Effector memory CD8-positive, alpha-beta T cell (primary cell): ENCODE measurements at places on chromosomes 1 and 21.

GRCh38 chr1:107141491-107142126 lies 770 bp downstream of the NTNG1 start:
- no peak for DNase-seq

- DNase-seq = no peak
These were observed 76.0 kb downstream of the PAPPA2 start for GRCh38 chr1:176539018-176539417.

DNA sequence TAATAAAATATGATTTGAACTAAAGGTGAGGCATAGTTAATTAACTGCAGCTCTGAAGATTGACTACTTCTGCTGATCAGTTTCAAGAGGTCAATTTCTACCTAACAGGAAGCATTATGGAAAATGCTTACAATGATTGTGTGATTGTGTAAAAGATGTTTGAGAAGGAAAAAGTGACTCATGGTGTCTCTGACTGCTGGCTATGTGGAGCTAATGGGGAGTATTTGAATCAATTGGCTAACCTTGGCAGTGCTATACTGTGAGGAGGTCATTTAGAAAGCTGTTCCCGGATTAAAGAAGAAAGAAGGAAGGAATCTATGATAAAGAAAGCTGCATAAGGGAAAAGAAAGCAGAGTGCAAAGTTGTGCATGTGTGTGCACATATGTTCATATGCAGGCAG lies 376.5 kb downstream of the ADGRL2 start:
- DNase-seq = no peak

DNA sequence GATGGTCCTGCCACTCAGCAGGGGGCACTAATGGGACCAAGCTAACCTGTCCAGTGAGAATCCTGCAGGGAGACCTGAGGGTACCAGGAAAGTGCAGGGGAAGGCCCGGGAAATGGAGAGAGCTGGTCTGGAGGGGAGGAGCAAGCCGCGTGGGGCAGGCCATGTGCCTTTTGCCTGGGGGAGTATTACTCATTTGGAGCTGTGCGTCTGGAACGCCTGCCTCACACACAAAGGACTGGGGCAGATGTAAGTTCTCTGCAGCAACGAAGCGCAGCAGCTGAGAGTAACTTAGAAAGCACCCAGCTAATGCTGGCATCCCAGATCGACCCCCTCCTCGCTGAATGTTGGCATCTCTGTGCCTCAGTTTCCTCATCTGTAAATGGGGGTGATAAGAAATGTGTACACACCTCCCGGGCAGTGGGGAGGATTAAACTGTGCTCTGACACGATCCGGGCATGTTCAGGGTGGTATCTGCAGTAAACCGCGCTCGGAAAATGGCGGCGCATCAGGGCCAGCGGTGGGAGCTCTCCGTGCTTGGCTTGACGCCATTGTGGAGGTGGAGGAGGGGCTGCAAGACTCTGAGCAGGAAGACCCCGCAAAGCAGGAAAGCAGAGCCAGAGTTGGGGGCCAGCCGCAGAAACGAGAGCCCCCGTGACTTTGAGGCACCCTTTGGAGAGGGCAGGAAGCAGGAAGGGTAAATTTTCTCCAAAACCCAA lies 212.5 kb downstream of the NPHP4 start:
- DNase-seq = no peak

- DNase-seq = no peak
These were observed 6.9 kb downstream of the STYXL2 start for GRCh38 chr1:167100730-167101129.

DNA sequence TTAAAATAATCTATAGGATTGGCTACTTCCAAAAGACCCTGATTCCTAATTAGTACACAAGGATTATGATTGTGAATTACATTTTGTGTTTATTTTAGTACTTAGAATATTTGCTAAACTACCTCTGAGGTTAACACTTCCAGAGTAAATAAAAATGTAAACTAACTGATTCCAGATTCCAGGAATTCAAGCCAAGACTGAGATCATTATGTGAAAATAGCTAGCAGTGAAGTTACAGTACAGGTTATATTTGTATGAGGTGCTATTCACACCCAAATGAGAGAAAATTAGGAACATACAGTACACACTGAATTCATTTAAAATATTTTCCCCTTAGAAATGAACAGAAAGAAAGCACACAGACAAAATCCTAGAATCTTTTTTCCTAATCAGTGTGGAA lies 28.8 kb downstream of the TTLL7 start:
- no peak for DNase-seq

DNA sequence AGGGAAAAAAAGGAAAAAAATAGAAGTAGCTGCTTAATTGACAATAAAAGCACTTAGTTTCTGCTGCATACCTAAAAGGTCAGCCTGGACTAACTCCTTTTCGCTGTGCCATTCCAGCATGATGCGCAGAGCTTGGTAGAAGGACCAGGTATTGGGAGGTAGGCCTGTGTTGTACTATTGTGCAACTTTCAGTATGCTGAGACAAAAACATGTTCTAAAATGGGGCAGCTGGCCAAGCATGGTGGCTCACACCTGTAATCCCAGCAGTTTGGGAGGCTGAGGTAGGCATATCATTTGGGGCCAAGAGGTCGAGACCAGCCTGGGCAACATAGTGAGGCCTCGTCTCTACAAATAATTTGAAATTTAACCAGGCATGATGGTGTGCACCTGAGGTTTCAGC lies 15.0 kb upstream of the SCCPDH start:
- no peak for DNase-seq

DNA sequence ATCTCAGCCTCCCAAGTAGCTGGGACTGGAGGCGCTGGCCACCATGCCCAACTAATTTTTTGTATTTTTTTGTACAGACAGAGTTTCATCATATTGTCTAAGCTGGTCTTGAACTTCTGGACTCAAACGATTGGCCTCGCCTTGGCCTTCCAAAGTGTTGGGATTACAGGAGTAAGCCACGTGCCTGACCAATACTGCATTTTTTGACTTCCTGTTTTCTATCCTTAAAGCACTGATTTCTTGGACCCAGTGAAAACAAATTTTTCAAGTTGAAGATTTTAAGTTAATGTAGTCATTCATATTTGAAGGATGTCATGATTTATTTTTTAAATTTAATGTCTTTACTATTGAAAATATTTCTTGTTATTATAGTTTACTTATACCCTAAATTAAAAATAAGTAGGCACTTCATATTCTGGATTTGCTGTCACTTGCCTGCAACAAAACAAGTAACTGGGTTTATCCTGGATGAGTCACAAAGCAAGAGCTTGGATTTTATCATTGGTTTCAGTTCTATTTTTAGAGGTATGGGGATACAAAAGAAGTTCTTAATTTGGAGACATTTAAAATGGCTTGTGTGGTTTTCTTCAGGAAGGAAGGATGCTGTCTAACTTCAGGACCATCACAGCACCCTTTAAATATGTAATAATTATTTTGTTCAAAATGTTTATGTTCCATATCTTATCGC lies 2.2 kb upstream of the VPS45 start:
- no peak for DNase-seq

DNA sequence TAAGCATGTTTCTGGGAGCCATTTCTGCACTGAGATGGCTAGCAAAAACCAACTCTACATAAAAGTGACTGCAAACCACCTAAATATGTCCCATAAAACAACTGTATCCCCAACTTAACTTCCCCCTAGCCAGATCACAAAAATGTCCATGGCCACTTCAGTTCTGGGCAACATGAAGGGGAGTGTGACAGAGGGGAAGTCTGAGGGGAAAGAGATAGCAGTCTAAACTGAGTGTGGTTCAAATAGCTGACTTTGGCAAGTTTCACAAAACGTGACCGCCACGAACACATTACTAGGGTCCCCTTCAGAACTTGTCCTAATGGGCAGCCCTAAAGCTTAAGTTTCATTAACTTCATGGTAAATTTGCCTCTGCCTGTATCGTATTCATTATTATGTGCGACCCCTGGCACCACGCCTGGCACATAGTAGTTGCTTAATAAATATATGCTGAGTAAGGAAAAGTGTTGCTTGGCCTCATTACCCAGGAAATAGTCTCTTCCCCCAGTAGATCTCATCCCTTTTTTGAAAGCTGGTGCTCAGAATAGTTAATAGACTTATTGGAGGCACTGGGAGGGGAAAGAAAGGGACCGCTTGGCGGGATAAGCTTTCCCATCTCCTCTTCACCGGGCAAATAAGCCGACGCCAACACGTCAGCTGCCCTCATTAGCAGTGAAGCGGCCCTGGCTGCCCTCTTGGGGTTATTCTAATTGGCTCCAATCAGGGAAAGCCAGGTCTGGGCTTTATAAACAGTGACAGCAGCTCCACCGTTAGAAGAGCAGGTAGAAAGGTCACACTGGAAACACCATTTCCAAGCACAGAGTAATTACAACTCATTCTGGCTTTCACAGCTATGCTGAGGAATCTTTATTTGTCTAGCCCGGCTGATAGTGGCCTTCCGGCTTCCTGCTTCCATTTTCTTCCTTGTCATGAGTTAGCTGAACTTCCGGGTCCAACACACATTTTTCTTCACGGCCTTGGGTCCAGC lies 122.1 kb downstream of the LRIG2 start:
- DNase-seq = no peak

- no peak for DNase-seq
These were observed 53.5 kb downstream of the CLSTN1 start for GRCh38 chr1:9770298-9770697.

- DNase-seq = peak; percentile 44
These were observed at the start of gene DISC1 for GRCh38 chr1:231626535-231626950. Gene DISC1, plus strand, starts transcription at chr1:231626790. Its CDS starts 78 bp downstream, at chr1:231626868.

- no peak for DNase-seq
These were observed 15.1 kb downstream of the PTPRU start for GRCh38 chr1:29251164-29252124.

DNA sequence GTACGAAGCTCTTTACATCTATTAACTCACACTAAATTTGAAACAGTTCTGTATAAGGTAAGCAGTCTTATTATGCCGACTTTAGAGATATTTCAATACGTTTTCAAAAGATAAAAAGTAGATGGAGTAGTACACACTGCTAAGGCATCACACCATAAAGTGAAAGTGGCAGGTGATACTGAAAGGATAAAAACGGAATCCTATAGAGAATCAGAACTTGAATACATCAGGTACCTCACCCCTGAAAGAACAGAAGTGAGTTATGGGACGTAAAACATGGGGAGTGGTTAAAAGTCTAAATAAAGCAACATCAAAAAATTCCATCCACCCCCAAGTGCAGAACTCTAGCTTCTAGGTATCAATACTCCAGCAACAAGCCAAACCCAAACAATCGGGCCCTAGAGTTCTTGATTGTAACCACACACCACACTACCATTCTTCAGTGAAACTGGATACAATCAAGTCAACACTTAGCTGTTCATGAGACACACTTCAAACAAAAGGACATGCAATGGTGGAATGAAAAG lies 142.6 kb downstream of the SMYD3 start:
- no peak for DNase-seq

DNA sequence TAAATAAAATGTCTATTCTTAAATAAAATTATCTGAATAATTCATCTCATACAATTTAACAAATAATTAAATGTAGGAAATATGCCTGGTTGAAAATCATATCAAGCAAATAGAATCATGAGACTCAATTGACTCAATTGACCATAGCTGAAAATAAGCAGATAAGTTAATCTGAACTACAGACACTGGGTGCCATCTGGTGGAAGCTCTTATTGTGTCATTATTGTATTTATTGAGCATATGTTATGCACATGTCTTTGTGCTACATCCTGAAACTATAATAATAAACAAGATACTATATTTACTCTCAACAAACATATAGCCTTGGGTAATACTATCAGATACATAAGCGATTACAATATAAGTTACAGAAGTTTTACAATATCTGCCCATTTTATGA lies 41.0 kb downstream of the BRINP3 start:
- no peak for DNase-seq

GRCh38 chr1:54937469-54937868 lies 43.0 kb upstream of the TMEM61 start:
- no peak for DNase-seq

DNA sequence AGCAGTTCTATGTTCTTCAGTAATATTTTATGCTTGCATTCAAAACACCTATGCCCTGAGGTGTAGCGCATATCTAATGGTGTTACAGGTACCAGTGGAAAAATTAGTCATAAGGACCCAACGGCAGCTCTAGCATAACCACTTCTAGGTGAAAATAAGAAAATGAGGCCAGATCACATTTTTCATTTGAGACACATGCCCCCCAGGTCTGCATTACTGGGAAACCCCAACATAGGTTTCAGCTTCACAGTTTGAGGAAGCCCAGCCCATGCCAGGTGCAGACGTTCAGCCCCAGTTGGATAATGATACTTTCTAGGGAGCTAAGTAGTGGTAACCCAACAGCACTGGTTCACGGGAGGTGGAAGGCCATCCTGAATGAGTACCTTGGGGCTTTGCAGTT lies 129.8 kb downstream of the CNIH3 start:
- no peak for DNase-seq

DNA sequence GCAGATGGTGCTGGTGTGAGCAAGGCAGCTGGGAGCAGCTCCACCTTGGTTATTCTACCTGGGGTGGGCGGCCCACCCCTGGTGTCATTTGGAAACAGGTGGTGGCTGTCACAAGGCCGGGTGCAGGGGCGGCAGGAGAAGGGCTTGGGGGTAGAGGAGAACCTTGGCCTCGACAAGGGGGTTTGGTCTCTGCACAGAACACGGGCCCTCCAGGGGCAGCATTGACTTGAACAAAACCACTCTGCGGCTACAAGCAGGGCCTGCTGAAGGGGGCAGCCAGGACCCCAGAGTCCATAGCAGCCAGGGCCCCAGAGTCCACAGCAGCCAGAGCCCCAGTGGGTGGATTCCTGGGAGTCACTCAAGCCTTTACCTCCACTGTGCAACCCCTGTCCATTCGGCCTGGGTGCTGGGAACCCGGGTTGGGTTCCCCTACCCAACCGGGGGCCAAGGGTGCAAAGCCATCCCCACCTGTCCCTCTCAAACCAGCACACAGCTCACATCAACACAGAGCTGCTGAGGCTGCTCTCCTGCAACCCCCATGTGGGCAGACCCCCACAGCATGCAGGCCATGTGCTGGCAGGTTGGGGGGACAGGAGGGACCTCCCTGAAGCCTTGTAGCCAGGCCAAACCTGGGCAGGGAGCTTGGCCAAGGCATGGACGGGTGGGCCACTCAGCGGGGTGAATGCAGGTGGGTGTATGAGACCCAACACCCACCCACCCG lies 7.7 kb downstream of the TRIM11 start:
- DNase-seq = no peak

GRCh38 chr1:4969556-4970129 lies 315.2 kb downstream of the AJAP1 start:
- no peak for DNase-seq

GRCh38 chr1:66532798-66533783 lies 862 bp upstream of the SGIP1 start:
- no peak for DNase-seq

DNA sequence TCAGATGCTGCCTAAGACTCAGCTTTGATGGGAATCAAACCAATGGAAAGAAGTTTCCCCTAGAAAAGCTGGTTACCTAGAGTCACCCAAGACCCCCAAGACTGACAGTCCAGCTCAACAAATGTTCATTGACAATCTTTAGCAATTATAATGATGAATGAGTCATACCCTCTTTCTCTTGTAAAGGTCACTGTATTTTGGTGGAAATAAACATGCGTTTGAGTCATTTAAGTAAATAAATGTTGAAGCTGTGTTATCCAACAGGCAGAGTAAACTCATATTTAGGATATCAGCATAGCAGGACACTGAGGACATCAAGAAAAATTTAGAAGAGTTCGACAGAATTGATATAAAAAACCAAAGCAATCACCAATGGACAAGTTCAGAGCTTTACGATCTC lies 295.9 kb downstream of the RGS7 start:
- no peak for DNase-seq
